Fibroblast of upper back skin (primary cell): ENCODE measurements at places on chromosomes 4 and X.
A peak's percentile ranks its signal among the peaks of the same experiment; 100 is the strongest.

DNA sequence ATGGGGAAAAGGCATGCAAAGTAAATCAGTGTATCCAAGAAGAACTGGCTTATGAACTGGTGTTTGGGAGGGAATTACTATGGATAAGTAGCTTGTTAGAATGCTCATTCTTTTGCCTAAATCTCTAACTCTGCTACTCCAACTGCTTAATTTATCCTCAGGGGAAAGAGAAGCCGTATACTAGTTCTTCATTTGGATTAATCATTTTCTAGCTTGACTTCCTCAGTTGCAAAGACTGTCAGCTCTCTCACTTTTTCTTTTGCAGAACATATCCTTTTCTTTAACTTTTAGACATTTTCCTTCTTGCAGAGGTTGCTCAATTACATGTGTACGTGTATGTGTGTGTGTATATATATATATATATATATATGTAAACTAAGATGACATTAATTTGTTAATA is 21.9 kb downstream of the GPRIN3 start:
- DNase-seq, result no peak

DNA sequence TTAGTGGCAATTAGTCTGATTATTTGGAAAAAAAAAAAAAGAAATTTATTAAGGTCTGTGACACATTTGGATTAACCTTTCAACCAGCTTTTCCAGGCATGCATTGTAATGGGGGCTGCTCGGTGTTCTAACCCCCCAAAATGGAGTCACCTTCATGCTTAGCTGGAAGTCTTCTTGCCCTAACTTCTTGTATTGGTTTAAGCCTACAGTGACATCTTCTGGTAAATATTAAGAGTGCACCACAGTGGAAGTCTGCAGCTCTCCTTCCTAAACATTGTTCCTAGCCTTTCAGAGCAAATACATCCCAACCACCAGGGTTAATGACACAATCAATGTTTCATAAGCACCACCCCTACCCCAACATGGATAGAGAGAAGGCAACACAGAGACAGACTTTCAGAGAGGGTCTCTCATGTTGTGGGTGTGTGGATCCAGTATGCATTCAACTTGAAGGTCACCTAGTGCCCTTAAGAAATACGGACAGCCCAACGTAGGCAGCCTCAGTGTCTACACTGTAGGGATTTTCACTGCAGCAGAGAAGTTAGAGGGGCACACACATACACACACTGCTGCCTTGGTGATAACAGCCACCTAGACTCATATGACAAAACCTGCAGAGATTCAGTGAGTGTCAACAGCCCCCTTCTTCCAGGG is 142.9 kb upstream of the MBNL3 start:
- DNase-seq, result no peak

DNA sequence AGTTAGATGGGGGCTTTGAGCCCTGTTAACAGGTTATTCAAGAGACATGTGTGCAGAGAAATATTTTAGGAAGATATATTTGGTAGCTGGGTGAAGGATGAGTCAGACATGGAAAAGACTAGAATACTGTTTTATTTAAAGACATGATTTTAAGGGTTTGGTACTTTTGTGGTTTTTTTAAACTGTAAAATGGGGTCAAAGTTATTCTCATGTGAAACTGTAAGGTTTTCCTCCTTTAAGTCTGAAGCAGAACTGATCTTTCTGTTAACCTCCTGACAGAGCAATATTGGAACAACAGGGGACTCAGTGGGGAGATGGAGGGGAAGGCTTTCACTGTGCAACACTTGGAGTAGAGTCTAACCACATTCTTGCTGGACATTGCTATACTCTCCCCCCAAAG is 112.4 kb upstream of the LSM6 start:
- DNase-seq, result no peak

GRCh38 chr4:151117371-151117962 is 18.0 kb downstream of the RPS3A start:
- DNase-seq, result peak; percentile 63

DNA sequence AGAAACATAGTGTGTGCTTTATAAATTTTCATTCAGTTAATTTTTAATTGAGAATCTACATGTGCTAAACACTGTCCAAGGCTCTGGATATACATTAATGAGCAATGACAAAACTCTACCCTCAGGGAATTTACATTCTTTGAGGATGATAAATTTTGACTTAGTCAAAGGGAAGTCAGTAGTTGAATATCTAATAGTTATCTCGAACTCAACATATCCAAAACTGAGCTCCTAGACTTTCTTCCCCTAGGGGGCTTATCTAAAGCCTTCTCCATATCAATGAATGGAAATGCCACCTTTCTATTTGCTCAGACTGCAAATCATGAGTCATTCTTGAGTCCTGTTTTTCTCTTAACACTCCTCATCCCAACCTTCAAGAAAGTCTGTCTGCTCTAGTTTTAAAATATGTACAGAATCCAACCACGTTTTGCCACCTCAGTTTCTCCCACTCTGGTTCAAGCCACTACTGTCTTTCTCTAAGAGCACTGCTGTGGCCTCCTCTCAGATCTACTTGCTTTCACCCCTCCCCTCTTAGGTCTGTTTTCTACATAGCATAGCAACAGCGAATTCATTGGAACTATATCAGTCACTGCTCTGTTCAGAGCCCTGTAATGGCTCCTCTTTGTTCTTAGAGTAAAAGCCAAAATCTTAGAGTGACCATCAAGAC is 9.5 kb downstream of the PARM1 start:
- DNase-seq, result no peak

- peak; percentile 54 for DNase-seq
These were observed 4.9 kb upstream of the HAUS7 start for GRCh38 chrX:153475271-153475670.

DNA sequence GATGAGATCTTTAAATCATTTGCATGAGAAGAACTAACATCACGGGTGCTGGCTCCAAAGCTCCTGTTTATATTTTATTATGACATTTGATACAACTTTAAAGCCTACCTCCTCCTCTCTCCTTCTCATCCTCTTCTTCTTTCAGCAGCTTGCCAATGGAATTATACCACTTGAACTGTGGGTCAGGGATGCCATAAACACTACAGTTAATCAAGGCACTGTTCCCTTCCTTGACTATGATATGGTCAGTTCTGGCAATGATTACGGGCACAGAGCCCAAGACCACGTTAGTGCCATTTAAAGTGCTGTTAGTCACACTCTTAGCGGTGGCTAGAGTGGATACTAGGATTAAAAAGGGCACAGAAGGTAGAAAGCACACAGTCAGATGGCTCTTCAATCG is 20.7 kb downstream of the MFAP3L start:
- no peak for DNase-seq

- no peak for DNase-seq
These were observed 88.9 kb upstream of the MID1 start for GRCh38 chrX:10709276-10709675.

DNA sequence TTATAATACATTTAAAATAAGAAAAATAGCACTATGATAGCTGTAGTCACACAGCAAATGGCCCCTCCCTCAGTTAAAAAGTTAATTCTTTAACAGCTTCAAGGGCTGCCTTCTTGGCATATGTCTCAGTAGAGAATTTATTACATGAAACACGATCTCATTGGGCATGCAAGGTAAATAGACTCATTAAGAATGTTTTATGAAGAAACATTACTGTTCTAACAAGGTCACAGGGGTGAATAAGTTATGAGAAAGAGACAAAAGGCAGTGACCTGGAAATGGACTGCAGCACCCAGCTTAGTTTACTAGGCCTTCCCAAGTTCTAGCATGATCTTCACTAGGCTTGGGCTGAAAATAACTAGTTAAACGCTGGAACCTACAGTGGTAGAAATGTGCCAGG is 277.7 kb downstream of the NR3C2 start:
- DNase-seq, result no peak
